ENCODE measurements at places on chromosomes 11 and 22.

DNA sequence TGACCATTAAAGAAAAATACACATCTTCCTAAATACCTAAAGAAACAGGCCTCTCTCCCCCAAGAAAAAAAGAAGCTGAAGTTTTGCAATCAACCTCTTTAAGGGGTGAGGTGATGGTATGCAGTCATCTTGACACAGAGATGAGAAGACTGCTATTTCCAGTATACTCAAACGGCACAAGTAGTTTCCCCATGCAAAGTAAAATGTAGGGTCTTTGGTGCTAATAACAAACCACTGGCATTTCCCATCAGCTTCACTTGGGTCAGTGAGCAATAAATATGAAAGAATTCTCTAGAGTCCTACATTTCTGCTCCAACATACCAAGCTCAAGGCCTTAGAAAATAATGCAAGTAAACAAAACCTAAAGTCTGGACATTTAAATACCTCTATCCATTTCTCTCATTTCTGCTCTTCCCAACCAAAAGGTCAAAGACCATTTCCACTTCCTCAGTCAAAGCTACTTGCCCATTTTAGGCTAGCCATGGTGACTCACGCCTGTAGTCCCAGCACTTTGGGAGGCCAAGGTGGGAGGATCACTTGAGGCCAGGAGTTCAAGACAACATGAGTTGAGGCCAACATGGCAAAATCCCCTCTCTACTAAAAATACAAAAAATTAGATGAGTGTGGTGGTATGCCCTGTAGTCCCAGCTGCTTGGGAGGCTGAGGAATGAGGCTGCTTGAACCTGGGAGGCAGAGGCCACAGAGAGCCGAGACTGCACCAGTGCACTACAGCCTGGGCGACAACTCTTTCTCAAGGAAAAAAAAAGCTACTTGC is 39.5 kb upstream of the CHRNA10 start:
- DNase-seq: no peak

- no peak for DNase-seq
Measured at GRCh38 chr22:44381761-44382115, 69.0 kb upstream of the SHISAL1 start.

GRCh38 chr22:47433627-47434026 is 671.2 kb downstream of the TBC1D22A start:
- no peak for DNase-seq

- no peak for DNase-seq
Measured at GRCh38 chr22:30580896-30581295, 6.4 kb upstream of the GAL3ST1 start.

All from PC-9 (cell line).